NCI-H69 (cell line): ENCODE measurements at places on chromosomes 11 and 22.

- DNase-seq = no peak
These were observed 133.8 kb downstream of the SPATA19 start for GRCh38 chr11:133711545-133711944.

- DNase-seq = peak; percentile 99
These were observed at the start of gene RBM4B for GRCh38 chr11:66677599-66678375. Gene RBM4B (minus strand): TSS chr11:66677887. CDS start chr11:66677079, 808 bp downstream.

- peak; percentile 87 for DNase-seq
These were observed 831 bp downstream of the CD44 start for GRCh38 chr11:35139722-35140282.

GRCh38 chr11:126147208-126148111 lies 64.0 kb downstream of the RPUSD4 start:
- DNase-seq = peak; percentile 57

DNA sequence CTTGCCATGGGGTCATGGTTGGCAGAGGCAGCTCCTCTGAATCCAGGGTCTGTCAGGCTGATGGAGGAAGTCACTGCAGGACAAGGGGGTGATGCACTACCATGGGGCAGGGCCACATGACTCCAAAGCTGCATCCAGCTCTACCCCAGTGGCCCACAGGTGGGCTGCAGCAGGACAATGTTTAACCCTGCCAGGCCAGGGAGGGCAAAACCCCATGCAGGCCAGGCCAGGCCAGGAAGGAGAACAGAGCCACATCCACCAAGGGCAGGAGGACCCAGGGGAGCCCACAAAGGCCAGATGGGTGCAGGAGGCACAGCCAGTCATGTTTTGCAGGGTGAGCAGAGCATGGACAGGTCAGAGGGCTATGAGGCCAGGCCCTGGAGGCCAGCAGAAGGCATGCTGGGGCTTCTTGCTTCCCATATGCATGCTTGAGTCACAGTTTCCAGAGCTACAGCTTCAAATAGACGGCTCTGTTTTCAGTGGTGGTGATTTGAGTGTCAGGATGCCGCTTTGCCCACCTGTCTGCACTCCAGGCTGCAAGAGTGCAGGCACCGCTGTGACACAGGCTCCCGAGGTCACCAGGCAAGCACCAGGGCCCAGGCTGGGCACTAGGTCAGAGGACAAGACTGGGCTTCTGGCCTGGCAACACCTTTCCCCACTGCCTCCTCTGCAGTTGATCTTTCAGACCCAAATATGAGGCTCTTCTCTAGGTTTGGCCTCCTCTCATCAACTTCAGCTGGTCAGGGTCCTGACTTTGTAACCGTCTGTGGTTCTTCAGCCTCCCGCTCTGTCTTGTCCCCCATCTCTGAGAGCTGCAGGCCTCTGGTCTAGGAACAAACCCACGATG lies 22.9 kb downstream of the RSPH14 start:
- no peak for DNase-seq

GRCh38 chr11:74147199-74147929 lies 23.4 kb downstream of the C2CD3 start:
- DNase-seq = no peak

GRCh38 chr11:110928391-110928790 lies 216.2 kb upstream of the ARHGAP20 start:
- DNase-seq = peak; percentile 98

DNA sequence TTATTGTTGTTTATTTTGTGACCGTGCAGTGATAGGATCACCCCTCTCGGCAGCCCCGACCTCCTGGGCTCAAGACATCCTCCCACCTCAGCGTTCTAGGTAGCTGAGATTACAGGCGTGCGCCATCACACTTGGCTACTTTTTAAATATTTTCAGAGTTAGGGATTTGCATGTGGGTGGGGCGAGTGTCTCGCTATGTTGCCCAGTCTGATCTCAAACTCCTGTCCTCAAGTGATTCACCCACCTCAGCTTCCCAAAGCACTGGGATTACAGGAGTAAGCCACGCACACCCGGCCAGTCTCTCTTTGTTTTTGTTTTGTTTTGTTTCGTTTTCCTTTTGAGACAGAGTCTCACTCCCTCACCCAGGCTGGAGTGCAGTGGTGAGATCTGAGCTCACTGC lies 1.2 kb upstream of the INTS5 start:
- no peak for DNase-seq

GRCh38 chr11:59283825-59284772 lies 71.4 kb upstream of the MPEG1 start:
- DNase-seq = peak; percentile 56

DNA sequence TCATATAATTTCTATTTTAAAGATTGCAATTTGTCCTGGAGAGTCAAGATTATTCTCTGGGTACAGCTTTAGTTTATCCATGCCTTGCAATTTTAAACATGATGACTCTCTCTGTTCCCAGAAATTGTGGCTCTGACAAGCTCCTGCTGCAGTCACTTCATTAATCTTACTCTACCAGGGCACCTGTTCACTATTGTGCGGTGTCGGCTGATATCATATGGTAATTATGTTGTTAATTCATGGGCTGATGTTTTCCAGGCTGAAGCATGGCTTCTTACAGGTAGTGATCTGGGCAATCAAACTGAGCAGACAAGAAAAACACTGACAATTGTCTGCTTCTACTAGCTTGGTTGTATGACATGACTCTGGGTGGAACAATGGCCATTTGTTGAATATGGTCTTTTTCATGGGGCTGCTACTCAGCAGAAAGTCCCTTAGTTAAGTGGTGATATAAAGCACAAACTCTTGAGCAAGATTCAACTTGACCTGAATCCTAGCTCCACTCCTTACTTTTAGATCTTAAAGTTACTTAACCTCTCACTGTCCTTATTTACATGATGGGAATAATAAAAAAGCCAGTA lies 230.7 kb downstream of the FAT3 start:
- peak; percentile 95 for DNase-seq

- peak; percentile 94 for DNase-seq
These were observed 63.9 kb downstream of the MYO7A start for GRCh38 chr11:77191823-77192495.

DNA sequence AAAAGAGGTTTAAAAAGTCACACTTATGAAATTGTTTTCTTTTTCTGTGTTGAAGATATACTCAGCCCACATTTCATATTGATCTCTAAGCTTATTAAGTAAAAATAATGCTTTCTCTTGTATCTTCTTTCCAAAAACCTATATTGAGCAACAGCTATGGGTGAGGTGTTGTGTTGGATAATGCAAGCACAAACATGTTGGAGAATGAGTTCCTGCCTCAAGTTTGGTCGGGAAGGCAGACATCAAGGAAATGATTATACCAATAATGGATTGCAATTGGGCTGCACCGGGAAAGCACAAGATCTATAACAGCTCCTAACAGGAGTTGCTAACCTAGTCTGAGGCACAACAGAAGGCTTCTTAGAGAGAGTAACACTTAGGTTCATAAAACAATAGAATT lies 308.9 kb upstream of the MPPED2 start:
- DNase-seq = peak; percentile 32

GRCh38 chr11:1835671-1836010 lies 851 bp downstream of the SYT8 start:
- no peak for DNase-seq

DNA sequence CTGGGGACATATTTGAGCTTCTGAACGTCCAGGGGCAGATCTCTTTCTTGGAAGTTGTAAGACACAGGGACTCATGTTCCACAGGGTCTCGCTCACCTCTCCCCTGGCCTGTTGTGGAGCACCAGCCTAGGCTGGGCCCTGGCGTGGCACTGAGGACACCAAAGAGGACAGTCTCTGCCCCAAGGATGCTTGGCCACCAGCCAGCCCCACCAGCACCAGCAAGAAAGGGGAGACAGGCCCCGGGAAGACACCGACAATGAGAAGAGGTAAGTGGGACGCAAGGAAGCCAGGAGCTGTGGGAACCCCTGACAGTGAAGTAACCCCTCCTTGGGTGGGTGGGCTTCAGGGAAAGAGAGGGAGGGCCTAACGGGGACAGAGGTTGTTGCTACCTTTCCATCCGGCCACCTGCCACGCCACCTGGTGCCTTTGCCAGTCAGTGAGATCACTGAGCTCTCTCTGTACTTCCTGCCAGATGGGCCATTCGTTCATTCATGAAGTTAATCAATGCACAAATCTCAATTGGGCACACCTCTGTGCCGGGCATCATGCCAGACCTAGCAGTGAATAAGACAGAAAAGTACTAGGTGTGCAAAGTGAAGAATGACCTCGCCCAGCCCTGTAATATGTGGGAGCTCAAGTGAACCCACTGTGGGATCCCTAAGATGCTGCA lies 11.1 kb downstream of the APOL5 start:
- peak; percentile 98 for DNase-seq

DNA sequence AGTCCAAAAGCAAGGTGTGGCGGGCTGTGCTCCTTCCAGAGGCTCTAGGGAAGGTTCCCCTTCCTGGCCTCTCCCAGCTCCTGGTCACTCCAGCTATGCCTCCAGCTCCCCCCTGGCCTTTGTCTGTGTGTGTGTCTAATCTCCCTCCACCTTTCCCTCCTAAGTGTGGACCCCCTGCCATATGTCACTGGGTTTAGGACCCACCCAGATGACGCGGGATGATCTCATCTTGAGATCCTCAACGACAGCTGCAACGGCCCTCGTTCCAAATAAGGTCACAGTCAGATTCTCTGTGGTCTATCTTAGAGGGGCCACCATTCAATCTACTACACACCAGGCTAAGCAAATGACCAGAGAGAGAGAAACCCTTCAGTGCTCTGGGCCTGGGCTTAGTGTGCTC lies 107.9 kb downstream of the ARHGAP8 start:
- no peak for DNase-seq

DNA sequence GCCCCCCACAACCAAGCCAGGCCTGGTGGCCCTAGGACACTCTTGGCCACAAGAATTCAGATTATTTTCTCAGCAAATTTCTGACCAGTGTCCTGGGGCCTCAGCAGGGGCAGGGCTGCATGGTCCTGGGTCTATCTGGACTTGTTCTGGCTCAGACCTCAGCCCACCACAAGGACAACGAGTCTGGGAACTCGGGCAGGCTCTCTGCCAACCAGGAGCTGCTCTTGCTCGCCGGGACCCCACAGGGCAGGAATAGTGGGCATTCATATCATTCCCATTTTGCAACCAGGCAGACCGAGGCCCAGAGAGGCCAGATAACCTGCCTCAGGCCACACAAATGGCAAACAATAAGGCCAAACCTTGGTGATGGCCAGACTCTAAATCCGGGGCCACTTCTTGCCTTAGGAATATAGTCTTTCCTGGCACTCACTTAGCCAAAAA lies 75.4 kb upstream of the WNT7B start:
- no peak for DNase-seq

GRCh38 chr11:78217650-78218541 lies 29.2 kb downstream of the USP35 start:
- DNase-seq = no peak

GRCh38 chr11:75424396-75424795 lies 8.6 kb downstream of the KLHL35 start:
- DNase-seq = peak; percentile 44

GRCh38 chr22:33006955-33007318 lies 51.2 kb downstream of the SYN3 start:
- no peak for DNase-seq

GRCh38 chr22:24007253-24008021 lies 2.2 kb upstream of the GSTT4 start:
- peak; percentile 22 for DNase-seq

DNA sequence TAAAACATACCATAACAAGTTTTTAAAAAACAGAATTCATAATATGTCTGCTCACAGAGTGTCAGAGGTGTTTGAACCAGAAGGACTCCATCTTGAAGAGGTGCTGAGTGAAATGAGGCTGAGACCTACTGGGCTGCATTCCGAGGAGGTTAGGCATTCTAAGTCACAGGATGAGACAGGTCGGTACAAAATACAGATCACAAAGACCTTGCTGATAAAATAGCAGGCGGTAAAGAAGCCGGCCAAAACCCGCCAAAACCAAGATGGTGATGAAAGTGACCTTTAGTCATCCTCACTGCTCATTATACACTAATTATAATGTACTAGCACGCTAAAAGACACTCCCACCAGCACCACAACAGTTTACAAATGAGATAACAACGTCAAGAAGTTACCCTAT lies 116.4 kb downstream of the ARHGAP32 start:
- no peak for DNase-seq

DNA sequence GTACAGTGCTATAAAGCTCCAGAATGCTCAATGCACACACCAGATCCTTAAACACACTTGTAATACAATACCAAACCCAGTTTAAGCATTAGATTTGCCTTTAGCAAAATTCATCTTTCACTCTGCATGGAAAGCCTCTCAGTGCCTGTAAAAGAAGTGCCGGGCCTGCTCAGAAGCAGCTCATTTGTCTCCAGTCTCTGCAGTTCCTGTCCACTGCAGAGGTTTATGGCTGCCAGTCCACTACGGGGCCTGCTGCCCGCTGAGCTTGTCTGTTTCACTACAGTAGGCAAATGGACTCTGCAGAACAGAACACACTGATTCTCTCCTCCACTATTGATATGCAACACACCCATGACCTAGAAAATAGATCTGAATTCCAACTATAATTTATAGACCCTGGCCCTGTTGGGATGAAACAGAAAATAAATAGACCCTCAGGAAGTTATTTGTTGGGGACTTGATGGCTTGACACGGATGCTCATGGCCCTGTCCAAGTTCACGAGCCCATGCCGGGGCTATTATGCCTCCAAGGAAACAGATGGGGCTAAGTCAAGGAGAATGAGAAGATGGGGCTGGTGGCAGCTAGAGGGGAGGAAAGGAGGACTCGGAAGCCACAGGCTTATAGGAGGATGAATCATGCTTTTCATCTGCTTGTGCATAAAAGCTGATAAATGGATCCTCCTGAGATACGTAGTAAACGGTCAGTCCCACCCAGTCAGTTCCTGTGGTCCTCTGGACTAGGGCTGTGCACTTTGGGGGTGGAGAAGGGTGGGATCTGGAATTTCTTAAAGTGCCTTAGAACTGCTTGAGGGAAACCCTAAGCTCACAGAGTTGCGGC lies 416.8 kb upstream of the TENM4 start:
- no peak for DNase-seq

GRCh38 chr11:68469122-68469521 lies 8.6 kb downstream of the PPP6R3 start:
- DNase-seq = no peak

DNA sequence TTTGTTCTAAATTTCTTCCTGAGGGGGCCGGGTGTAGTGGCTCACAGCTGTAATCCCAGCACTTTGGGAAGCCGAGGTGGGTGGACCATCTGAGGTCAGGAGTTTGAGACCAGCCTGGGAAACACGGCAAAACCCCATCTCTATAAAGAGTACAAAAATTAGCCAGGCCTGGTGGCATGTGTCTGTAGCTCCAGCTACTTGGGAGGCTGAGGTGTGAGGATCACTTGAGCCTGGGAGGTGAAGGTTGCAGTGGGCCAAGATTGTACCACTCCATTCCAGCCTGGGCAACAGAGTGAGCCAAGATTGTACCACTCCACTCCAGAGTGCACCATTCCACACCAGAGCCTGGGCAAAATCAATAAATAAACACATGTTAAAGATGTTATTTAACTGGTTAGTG lies 20.6 kb upstream of the TOP3B start:
- DNase-seq = no peak
